ENCODE measurements at places on chromosomes 2 and 18.

GRCh38 chr2:60311524-60311923, 241.9 kb downstream of the BCL11A start:
- peak; percentile 16 for ATAC-seq

DNA sequence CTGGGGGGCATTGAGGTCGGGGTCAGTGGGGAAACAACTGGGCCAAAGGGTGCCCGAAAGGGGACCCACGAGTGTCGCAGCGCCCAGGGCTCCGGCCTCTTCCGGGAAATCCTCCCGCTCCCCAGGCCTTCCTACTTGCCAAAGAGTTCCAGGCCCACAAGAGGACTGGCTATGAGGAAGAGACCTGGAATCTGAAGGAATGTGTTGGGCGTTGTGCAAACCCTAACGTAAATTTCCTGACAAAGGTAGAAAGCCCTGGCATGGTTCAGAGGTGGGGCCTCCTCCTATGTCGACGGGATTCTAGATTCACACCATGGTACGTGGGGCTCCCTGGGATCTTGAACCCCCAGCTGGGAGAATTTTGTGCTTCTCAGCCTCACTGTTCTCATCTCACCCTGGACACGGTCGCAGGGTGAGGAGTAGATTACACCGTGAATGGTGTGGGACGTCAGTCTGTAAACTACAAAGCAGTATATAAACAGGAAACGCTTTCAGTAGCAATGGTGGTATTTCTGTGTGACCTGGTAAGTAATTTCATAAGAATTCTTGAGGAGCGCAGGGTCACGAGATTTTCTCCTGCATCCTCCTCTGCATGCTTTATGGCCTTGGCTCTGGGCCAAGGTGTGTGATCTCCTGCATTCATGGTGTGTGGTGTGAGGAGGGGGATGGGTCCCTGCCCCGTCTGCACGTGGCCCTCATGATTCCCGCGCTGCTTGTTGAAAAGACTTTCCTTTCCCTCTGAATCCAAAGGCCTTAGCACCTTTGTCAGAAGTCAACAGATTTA, 868 bp downstream of the HSBP1L1 start:
- ATAC-seq, result no peak

DNA sequence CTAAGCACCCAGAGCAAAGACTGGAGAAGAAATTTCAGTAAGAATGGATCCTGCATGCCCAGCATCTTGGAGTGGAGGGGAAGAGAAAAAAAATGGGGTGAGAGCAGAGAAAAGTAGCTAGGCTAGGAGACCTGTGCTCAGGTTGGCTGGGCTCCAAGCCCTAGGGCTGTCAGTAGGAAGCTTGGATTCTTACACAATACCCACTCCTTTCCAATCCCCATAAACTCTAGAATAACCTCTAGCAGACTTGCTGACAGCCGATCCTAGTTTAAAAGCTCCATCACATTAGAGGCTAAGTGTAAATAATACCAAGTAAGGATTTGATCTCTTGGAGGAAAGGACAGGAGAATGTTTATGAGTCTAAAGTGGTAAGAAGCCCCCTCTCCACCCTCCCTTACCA, 46.2 kb upstream of the NABP1 start:
- no peak for ATAC-seq

DNA sequence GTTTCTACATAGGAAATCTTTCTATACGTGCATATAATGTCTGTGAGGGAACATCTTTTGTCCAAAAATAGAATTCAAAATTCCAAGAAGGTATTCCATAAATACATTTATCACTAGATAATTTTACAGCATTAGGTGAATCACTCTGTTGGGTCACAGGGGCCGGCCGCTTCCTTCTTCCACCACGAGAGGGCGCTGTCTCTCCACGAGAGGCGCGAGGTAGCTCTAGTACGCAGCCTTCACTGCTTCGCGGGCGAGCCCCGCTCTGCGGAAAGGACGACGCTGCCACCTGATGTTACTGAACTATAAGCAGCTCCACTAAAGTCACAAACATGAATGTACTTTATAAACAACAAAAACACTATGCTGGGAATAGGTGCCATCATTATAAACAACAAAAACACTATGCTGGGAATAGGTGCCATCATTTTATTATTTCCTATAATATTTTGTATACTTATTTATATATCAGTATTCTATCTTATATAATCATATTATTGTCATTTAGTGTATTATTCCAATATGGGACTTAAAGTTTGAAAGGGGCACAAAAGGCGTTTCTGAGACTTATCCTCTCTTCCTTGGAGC, 69.4 kb upstream of the REV1 start:
- peak; percentile 93 for ATAC-seq

DNA sequence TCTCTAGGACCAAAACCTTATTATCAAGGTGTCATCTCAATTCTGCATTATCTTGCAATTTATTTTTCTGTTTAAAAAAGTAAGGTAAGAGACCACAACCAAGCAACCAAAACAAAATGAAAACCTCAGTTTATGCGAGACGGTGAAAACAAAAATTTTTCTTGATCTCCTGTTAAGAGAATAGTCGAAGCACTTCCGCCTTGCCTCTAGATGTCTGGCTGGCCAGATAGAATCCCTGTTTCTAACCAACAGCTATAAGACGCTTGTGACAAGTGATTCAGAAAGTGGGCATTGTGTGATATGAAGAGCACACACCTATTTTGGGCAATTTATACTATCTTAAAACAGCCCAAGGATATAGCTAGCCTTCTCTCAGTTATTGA, 51.2 kb downstream of the MGAT5 start:
- no peak for ATAC-seq

DNA sequence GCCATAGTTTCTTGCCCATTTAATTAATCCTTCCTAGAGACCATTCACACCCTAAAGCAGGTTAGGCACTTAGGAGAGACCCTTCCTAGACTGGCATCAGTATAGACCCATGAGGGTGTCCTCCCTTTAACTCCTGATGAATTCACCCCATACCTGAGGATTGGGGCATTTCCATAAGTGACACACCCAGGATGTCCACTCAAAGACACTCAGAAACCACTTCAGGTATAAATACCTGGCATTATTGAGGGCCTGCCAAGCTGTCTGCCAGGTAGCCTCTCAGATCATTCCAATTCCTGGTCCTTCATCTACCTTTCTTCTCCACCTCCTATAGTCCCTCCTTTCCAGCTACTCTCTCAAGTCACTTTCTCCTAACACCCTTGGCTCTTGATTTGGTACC, 57.5 kb upstream of the SLC14A2 start:
- ATAC-seq, result no peak

DNA sequence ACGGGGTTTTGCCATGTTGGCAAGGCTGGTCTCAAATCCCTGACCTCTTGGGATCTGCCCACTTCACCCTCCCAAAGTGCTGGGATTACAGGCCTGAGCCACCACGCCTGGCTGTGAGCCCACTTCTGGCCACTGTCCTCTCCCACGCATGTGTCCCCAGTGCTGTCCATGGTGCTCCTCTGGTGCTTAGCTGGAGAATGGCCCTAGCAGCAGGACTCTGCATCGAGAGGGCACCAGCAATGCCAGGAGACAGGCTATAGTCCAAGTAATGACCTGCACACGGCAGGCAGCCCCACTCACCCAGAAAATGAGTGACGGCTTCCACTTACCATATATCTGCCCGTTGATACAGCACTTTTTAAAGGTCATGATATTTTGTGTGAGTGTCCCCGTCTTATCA, 66.3 kb upstream of the NARS1 start:
- no peak for ATAC-seq

GRCh38 chr18:57595347-57595746, 8.8 kb upstream of the FECH start:
- ATAC-seq, result no peak

DNA sequence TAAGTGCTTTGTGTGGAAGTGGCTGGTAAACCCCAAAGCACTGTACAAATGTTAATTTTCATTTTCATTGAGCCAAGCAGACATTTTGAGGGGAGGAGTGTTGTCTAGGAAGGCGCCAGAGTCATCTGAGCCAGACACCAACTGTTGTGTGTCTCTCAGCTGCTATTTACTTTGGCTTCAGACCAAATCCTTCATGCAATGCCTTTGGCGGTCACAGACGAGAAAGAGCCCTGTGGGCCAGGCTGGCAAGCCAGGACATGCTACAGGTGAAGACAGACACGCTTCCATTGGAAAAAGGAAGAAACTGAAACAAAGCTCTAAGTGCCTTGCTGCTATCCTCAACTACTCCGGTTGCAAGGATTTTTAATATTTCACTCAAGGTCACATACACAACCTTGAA, 115.4 kb upstream of the CDC42EP3 start:
- ATAC-seq, result no peak

All from activated T-helper 17 cell treated with anti-CD3 and anti-CD28 coated beads, Interleukin-2, amount 50 U/mL, for 72 hours (primary cell).